ENCODE measurements at places on chromosomes 3 and 15.
A peak's percentile ranks its signal among the peaks of the same experiment; 100 is the strongest.

GRCh38 chr3:111601810-111602209, 6.7 kb upstream of the ZBED2 start:
- DNase-seq = no peak

GRCh38 chr15:101008158-101009139, 89.3 kb downstream of the LRRK1 start:
- peak; percentile 83 for DNase-seq

- DNase-seq = no peak
These were observed 49.9 kb downstream of the CLEC3B start for GRCh38 chr3:45075821-45076625.

- DNase-seq = no peak
These were observed 216.6 kb upstream of the RASGRP1 start for GRCh38 chr15:38781196-38781595.

GRCh38 chr3:135125171-135125801, 330.2 kb downstream of the EPHB1 start:
- peak; percentile 8 for DNase-seq

GRCh38 chr15:90903733-90904536, 833 bp downstream of the MAN2A2 start:
- peak; percentile 75 for DNase-seq

DNA sequence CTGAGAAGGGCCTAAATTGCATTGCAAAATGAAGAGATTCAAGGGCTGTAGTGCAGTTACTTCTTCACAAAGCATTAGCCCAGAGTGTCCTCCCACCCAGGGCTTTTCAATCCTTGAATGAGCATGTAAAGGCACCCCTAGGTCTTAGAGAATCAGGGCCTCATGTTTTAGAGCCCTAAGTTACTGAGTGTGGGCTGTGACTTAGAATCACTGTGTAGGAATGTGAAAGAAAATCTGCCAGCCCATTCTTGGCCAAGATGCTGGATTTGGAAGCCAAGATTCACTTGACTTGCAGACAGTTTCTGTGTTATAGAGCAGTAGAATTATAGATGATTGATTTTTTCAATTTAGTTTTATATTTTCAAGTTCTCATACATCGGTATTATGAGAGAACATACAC, 153.2 kb downstream of the MYRIP start:
- DNase-seq = no peak

GRCh38 chr3:42128526-42128925, 37.4 kb downstream of the TRAK1 start:
- no peak for DNase-seq
